ENCODE measurements at places on chromosomes 7 and 10. TPM values are rescaled to one million over a fixed set of nuclear protein-coding genes. Genes with fewer than 3 reads are reported as not detected.

DNA sequence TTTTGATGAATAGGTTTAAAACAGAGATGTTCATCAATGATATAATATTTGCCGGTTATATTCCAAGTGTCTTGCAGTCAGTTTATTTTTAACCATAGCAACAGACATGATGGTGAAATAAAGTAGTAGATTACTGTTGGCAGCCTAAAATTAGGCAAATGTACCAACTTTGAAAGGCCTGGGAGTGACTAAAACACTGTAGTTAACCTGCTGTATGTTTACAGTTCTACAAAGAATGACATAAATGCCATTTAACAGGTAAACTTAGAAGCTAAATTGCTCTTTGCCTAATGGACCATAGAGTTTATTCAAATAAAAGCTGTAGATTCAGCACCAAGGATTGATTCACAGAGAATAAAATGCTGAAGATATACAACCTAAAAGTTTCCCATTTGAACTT, 64.1 kb downstream of the PHTF2 start:
- no peak for ATAC-seq

DNA sequence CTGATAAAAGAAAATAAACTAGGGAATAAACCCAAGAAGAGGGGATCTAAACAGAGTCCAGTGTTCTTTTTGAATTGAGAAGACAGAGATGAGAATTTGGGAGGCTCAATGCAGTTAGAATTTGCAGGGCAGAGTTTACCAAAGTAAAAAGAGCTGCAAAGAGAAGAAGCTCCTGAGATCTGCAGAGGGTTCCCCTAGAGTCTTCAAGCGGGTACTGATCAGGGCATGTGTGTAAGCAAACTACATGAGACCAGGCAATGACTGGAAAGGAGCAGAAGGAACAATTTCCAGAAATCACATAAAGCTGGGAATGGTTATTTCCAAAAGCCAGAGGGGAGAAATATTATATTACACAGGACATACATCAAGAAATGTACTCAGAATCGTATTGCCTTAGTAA, 58.1 kb upstream of the TES start:
- no peak for ATAC-seq

The OPN4 gene
- not detected for total RNA-seq

DNA sequence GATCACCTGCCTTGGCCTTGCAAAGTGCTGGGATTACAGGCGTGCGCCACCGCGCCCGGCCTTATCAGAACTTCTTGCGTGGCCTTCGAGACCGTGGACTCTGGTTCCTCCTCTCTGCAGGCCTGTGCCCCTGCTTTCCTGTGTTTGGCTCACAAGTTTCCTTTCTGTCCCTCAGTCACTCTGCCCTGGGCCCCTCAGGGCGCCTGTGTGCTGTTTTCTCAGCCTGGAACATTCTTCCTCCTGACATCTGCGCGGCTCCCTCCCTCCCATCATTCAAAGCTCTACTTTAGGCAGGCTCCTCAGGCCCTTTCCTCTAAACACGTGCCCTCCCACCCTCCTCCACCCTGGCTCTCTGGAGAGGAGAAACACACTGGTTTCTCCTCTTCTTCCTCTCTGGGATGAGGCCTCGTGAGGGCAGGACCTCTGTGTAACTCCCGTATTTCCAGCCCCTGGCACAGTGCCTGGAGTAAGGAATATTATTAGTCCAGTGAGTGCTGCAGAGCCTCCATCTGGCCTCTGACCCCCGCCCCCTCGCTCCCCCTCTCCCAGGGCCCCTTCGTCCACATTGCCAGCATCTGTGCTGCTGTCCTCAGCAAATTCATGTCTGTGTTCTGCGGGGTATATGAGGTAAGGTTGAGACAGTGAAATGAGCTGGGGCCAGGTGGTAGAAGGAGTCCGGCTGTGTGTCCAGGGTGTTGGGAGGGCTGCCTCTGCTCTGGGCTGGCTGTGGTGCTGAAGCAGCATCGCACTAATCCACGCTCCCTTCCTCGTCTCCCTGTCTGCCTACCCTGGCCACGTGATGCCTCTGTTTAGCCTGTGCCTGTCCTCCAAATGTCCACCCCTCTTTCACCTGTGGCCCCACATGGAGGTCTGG, 7.1 kb downstream of the CLCN1 start:
- ATAC-seq: no peak

Data from motor neuron (in vitro differentiated cells).